HT-29 (cell line): ENCODE measurements at places on chromosomes 6 and 20.

- no peak for DNase-seq
Observed at GRCh38 chr20:56808117-56808725, 179.1 kb downstream of the TFAP2C start.

DNA sequence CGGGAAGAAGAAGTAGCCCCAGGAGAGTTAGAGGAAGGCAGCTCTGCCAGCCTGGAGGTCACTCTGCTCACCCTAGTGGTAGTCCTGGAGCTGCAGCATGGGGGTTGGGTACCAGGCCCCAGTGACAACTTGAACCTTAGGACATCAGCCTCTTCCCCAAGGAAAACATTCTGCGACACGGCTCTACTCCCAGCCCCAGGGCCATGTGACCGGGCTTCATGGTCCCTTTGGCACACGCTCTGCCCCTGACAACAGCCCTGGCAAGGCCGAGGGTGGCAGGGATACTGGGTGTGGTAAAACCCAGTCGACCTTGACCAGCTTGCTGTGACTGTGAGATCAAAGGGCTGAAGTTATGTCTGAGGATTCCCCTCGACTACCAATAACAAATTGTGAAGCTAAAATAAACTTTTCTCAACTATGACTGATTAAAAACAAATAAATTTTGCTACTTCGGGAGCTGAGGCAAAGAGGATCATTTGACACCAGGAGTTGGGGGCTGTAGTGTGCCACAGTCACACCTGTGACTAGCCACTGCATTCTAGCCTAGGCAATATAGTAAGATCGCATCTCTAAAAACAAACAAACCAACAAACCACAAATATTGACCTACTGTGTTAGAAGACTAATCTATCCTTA is 24.4 kb upstream of the ARID1B start:
- DNase-seq, result peak; percentile 36

DNA sequence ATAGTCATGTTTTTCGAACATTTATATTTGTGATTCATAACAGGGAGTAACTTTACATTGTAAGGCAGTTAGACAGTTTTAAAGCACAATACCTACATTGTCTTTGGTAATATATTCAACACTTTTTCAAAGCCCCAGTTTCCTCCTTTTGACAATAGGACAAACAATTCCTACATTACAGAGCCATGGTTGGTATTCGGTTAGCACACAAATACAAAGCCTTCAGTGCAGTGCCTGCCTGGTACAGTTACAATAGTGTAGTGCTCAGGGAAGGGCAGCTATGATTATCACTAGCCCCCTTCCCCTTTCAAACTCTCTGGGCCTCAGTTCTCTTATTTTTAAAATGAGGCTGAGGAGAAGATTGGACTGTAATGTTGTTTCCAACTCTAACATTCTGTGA is 207.8 kb downstream of the TPBG start:
- no peak for DNase-seq

DNA sequence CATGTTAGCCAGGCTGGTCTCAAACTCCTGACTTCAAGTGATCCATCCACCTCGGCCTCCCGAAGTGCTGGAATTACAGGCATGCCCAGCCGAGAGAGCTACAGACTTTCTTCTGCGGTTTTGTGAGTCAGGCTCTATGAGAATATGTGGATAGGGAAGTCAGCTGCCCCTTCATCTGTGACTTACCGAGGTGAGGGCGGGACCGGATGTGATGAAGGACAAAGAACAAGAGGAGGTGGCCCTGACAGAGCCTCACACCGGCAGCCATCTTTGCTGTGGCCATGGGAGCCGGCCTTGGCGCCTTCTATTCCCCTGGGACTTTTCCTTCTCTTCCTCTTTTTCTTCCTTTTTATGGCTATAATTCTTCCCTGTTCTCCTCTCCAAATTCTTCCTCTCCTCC is 67.0 kb downstream of the IYD start:
- no peak for DNase-seq
